Breast epithelium (tissue), 4 donors: ENCODE measurements at places on chromosomes 16 and 17. TPM values are rescaled to one million over a fixed set of nuclear protein-coding genes. Genes with fewer than 3 reads are reported as not detected.

- no peaks in the 10 kb centered on the region for H3K4me1 ChIP-seq
- DNase-seq = no peak
- H3K27ac ChIP-seq = no peak overlapping the region
- no peak overlapping the region for H3K4me3 ChIP-seq
- no peaks in the 10 kb centered on the region for H3K27me3 ChIP-seq
Observed at GRCh38 chr17:68860941-68861340, 94.3 kb downstream of the ABCA8 start.

DNA sequence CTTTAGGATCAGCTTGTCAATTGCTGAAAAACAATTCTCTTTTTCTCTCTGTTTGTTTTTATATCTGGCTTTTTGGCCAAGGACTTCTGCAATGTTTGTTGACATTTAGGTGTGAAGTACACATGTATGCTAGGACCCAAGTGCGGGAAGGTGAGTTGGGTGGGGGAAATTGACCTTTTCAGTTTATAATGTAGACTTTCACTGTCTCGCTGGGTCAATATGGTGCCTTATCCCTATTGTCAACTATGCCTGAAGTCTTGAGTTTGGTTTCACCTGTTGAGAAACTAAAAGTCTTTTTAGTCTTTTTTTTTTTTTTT, 9.5 kb downstream of the WWP2 start:
- no peaks in the 10 kb centered on the region for H3K27me3 ChIP-seq
- DNase-seq = no peak
- H3K4me3 ChIP-seq = no peak overlapping the region
- H3K4me1 ChIP-seq = no peaks in the 10 kb centered on the region

- peak overlapping the region; percentile 96 for H3K27ac ChIP-seq
- H3K36me3 ChIP-seq = peaks cover 4% of the 10 kb centered on the region
- H3K27me3 ChIP-seq = no peaks in the 10 kb centered on the region
- peak; percentile 82 for DNase-seq
Observed at GRCh38 chr17:45092911-45093430, 31.9 kb downstream of the NMT1 start.

- no peaks in the 10 kb centered on the region for H3K4me1 ChIP-seq
- H3K36me3 ChIP-seq = no peaks in the 10 kb centered on the region
- no peaks in the 10 kb centered on the region for H3K27me3 ChIP-seq
- H3K27ac ChIP-seq = no peak overlapping the region
Observed at GRCh38 chr16:79618041-79618691, 17.6 kb upstream of the MAF start.

DNA sequence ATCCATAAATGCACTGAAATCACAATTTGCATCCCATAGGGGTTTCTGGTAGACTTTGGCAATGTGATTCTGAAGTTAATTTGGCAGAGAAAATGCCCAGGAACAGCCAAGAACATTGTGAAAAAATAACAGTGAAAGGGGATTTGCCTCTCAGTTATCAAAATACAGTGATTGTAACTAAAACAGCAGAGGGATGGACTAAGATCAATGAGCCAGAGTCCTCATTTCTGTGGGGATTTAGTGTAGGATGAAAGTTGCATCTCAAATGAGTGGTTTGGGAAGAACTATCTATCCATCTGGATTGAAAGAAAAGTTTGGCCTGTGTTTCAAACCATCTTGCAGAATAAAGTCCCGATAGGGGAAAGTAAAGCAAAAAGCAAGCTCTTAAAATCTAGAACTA, 28.1 kb downstream of the MYBBP1A start:
- H3K4me1 ChIP-seq = no peaks in the 10 kb centered on the region
- H3K27ac ChIP-seq = no peak overlapping the region
- H3K27me3 ChIP-seq = no peaks in the 10 kb centered on the region
- H3K4me3 ChIP-seq = no peak overlapping the region
- DNase-seq = no peak

Gene METTL26
- 136 TPM for total RNA-seq

- no peaks in the 10 kb centered on the region for H3K4me1 ChIP-seq
- no peak overlapping the region for H3K27ac ChIP-seq
- no peaks in the 10 kb centered on the region for H3K27me3 ChIP-seq
Observed at GRCh38 chr17:39818358-39819000, 45.6 kb downstream of the IKZF3 start.

- H3K27me3 ChIP-seq = no peaks in the 10 kb centered on the region
- DNase-seq = no peak
- no peak overlapping the region for H3K4me3 ChIP-seq
Observed at GRCh38 chr17:30187573-30187972, 47.9 kb downstream of the SLC6A4 start.

GRCh38 chr17:80068301-80069222, 32.1 kb downstream of the CCDC40 start:
- H3K27me3 ChIP-seq = no peaks in the 10 kb centered on the region
- peaks cover 6% of the 10 kb centered on the region for H3K4me1 ChIP-seq
- no peak overlapping the region for H3K4me3 ChIP-seq
- H3K36me3 ChIP-seq = no peaks in the 10 kb centered on the region
- peak overlapping the region; percentile 88 for H3K27ac ChIP-seq
